ENCODE measurements at places on chromosomes 4 and X. TPM values are rescaled to one million over a fixed set of nuclear protein-coding genes. Genes with fewer than 3 reads are reported as not detected.

Gene KIAA1210
- not detected for total RNA-seq

GRCh38 chrX:55867181-55867651, 149.7 kb downstream of the RRAGB start:
- no peaks in the 10 kb centered on the region for H3K4me1 ChIP-seq
- H3K36me3 ChIP-seq: no peaks in the 10 kb centered on the region
- H3K27me3 ChIP-seq: no peaks in the 10 kb centered on the region
- no peak overlapping the region for H3K27ac ChIP-seq

Gene MTNR1A
- 0.60 TPM for total RNA-seq

DNA sequence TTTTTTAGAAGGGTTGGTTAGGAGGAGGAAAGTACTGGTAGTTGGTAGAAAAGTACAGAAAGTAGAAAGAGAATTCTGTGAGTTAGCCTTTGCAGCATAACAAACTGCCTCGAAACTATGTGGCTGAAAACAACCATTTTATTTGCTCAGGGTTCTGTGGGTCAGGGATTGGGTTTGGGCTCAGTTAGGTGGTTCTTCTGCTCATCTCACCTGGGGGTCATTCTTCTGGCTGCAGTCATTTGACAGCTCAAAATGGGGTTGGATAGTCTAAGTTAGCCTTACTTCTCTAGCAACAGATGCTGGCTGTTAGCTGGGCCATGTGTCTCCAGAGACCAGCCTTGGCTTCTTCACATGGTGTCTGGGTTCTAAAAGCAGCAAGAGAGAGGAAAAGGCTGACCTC, 119.4 kb downstream of the SMIM20 start:
- no peaks in the 10 kb centered on the region for H3K4me1 ChIP-seq
- DNase-seq: no peak
- H3K27ac ChIP-seq: no peak overlapping the region
- peaks cover 15% of the 10 kb centered on the region for H3K27me3 ChIP-seq
- no peaks in the 10 kb centered on the region for H3K36me3 ChIP-seq
- H3K4me3 ChIP-seq: no peak overlapping the region

DNA sequence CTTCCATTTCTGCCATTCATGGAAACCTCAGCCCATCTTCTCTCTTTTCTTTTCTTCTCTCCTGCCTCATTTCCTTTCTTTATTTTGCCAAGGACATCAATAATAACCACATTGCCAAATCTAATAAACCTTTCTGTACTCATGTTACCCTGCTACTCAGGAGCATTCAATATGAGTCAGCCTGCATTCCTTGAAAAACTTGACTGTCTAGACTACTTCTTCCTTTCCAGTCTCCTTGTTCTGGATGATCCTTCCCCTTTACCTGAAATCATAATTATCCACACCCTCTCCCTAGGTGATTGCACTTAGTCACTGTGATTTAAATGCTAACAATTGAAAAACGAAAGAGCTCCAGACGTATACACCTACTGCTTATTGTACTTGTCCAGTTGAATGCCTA, 253.2 kb upstream of the CENPE start:
- H3K4me3 ChIP-seq: no peak overlapping the region
- no peak overlapping the region for H3K27ac ChIP-seq
- no peaks in the 10 kb centered on the region for H3K4me1 ChIP-seq
- no peak for DNase-seq
- no peaks in the 10 kb centered on the region for H3K36me3 ChIP-seq
